Activated gamma-delta T cell treated with anti-CD3 and anti-CD28 coated beads, Interleukin-2, amount 50 U/mL, for 16 hours (primary cell): ENCODE measurements at places on chromosomes 4 and X.

DNA sequence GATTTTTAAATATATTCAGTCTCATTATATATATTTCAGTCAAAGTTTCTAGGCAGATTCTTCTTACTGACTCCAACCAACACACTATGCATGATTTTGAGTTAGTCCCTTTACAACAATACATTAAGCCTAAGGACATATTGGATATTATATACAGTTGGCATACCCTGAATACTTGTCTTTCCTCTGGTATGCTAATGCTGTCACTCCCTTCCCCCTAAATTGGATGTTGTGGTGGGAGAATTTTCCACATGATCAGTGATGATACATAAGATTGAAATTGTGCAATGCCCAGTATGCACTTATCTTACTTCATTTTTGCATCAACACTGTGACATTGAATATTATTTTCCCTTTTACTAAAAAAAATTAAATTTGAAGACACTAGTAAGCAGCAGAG lies 935.2 kb downstream of the PCDH7 start:
- no peak for DNase-seq

DNA sequence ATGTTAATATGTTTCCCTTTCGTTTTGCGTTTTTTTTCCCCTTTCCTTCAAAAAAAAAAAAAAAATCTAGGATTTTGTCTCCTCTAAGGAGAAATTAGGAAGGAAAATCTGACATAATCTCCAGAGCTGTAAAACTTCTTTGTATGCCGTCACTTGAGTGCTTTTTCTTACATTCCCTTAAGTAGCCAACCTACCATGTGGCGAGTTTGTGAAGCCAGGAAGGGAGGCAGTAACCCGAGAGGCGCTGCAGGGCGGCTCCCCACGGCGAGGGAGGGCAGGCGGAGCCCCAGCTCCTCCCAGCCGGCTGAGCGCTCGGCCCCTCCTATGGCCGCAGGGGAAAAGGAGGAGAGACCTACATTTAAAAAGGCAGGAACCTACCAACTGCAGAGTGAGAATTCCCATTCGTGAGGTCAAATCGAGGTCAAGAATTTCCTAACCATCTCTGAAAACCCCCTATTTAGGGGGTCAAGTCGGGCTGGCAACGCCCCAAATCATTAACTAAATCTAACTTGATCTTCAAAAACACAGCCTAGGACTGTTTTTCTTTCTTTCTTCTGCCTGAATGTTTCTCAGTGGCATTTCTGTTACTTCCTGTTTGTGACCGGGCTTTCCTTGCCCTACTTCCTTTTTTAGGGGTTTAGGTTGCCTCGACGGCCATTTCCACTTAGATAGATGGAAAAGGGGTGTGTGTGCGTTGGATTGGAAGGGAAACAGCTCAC lies 345.1 kb upstream of the KLF3 start:
- DNase-seq = peak; percentile 42

GRCh38 chr4:16000708-16001483 lies 37.9 kb upstream of the FGFBP2 start:
- DNase-seq = no peak

GRCh38 chr4:16659694-16660093 lies 238.8 kb downstream of the LDB2 start:
- DNase-seq = no peak

GRCh38 chr4:173056710-173057109 lies 111.9 kb upstream of the GALNT7 start:
- DNase-seq = no peak

GRCh38 chrX:39372115-39372514 lies 570.9 kb downstream of the MID1IP1 start:
- DNase-seq = no peak

DNA sequence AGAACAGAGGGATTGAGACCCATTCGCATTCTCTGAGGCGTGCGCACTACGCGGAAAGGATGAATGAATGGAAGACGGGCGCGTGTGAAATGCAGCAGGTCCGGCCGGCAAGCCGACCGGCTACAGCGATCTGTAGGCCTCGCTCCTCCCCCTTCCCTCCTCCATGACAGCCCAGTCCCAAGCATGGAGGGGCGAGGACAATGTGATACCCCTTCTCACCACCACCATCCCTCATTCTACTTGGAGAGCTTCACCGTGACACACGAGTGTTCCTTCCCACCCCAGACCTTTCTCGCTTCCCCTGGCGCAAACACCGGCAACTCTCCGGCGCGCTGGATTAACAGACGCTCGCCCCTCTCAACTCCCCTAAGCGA lies 815 bp downstream of the EIF4E start:
- peak; percentile 52 for DNase-seq

DNA sequence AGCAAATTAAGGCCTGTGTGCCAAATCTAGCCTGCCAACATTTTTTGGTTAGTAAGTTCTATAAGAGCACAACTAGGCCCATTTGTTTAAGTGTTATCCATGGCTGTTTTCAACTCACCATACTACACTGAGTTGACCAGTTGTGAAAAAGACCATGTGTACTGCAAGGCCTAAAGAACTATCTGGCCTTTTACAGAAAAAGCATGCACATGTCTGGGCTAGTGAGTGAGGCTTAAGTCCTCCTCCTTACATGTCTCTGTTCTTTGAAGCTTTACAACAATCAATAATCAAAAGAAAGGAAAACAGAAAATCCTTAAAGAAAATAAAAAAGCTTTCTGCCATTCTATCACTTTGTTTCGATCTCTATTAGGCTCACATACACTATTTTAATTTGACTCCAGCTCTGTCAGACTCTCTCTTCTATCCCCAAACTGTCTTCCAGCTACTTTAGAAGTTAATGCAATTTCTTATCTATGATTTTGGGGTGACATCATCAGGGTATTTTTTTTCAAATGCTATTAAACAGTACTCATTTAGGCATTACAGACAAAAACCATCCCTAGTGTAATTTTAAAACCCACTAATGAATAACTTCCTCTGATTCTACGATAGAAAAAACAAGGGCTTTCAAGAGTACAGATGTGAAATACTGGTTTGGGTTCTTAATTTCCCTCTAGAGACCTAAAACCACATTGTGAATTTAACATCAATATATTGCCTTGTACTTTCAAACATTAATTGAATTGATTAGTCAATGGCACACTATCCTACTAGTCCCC lies 161.8 kb downstream of the MAB21L2 start:
- no peak for DNase-seq

- no peak for DNase-seq
Observed at GRCh38 chr4:40311811-40312346, 23.3 kb upstream of the CHRNA9 start.

GRCh38 chr4:74168841-74169240 lies 10.9 kb downstream of the MTHFD2L start:
- DNase-seq = no peak

DNA sequence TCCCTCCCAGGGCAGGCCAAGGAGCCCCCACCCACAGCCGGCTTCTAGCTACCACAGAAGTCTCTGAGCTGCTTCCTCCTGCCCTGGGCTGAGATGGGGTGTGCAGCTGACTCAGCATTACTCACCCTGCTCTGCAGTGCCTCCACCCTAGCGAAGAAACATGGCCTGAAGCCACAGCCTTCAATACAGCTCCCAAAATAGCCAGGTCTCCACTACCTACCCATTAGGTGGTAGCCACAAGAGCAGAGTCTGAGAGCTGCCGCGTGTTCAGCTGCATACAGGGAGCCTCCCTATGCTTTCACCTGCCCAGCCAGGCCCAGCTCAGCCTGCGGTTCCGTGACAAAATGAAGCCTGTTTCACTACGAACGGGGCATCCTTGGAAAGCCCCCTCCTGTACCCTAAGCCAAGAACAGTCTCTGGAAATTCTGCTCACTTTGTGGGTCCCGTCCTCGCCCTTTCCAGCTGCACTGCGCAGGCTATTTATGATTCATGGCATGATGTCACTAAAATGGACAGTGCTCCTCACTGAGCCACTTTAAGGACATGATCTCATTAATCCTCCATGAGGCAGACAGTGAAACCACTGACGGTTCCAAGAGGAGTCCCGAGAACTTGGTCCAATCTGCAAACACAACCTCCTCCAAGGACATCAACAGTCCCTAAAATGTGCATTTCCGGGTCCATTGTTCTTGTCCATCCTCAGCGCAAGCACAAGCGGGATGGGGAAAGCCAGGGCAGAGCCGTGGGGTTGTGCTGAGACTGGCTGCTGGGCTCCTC lies 20.2 kb downstream of the WDR1 start:
- peak; percentile 73 for DNase-seq
